ENCODE measurements at places on chromosomes 16 and 17. TPM values are rescaled to one million over a fixed set of nuclear protein-coding genes. Genes with fewer than 3 reads are reported as not detected.

The CDH16 gene
- total RNA-seq, result not detected

The MYH11 gene
- 0.30 TPM for total RNA-seq

The TEX19 gene
- not detected for total RNA-seq

The TMEM238L gene
- not detected for total RNA-seq

The FN3KRP gene
- total RNA-seq, result 29.4 TPM

The EMP2 gene
- not detected for total RNA-seq

The CD300LB gene
- total RNA-seq, result 2.0 TPM

The NXN gene
- total RNA-seq, result 0.55 TPM

The TBC1D3B gene
- 8.2 TPM for total RNA-seq

Measured in natural killer cell (primary cell).